ENCODE measurements at places on chromosomes 11 and 22. TPM values are rescaled to one million over a fixed set of nuclear protein-coding genes. Genes with fewer than 3 reads are reported as not detected.

C22orf23 gene
- not detected for total RNA-seq

CNTN5 gene
- total RNA-seq = not detected

POU2AF3 gene
- not detected for total RNA-seq

C11orf21 gene
- 4.2 TPM for total RNA-seq

KRTAP5-9 gene
- not detected for total RNA-seq

DEUP1 gene
- not detected for total RNA-seq
